Stimulated activated CD4-positive, alpha-beta T cell treated with anti-CD3 and anti-CD28 coated beads, Interleukin-1b, Interleukin-23, amount 100 ng/mL, for 24 hours (primary cell): ENCODE measurements at places on chromosomes 3 and 15.

GRCh38 chr15:58568157-58568571, 136.4 kb downstream of the LIPC start:
- DNase-seq: no peak

DNA sequence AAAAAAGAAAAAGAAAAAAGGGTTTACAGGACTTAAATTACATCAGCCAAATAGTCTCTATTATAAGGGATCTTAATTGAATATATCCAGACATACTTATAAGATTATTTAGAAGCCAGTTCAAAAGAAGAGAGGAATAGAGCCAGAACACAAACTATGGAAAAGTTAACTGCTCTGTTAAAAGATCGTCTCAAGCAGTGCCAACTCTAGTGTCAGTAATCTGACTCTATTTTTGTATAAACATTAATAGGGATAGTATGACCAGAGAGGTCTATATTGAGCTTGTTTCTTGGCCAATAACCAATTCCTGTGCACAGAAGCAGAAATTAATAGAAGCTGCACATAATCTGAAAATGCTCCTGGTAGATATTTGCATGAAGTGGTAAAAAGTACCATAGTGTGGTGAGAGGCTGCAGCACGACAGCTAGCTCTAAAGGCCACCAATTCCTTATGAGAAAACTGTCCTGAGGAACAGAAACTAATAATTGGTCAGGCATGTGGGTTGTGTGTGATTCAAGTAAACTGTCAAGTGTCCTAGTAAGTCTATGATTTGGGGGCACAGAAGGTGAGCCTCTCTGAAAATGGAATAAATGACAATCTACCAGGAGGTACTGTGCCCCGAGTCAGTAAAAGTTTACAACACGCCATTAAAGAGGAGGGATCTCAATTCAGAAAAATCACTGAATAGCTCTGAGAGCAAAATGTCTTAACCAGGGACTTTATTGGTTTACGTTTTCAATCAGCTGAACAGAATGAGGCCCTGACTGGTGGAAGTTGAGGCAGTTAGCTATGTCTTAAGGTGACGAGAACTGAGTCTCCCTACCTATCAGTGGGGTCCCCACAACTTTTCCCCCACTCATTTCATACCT, 51.5 kb upstream of the NANOGP8 start:
- DNase-seq: no peak

DNA sequence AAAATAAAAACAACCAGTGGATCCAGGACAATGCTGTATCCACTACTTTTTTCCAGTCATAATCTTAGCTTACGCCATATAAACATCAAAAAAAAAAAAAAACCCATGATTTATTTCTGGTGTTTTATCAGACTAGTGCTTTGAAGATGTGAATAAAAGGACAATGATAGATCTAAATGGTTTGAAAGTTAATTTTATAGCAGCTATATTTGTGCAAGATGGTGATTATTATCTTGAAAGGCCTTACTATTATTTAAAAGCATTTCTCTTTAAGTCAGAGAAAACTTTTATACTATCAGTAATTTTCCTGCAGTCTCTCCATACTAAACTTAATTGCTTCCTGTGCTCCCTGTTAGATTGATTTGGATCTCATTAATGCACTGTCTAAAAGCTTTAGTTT, 670.3 kb downstream of the TBL1XR1 start:
- no peak for DNase-seq

- DNase-seq: no peak
Measured at GRCh38 chr3:157544501-157545130, 41.4 kb upstream of the VEPH1 start.

GRCh38 chr15:70627734-70628548, 135.4 kb downstream of the UACA start:
- DNase-seq: no peak

DNA sequence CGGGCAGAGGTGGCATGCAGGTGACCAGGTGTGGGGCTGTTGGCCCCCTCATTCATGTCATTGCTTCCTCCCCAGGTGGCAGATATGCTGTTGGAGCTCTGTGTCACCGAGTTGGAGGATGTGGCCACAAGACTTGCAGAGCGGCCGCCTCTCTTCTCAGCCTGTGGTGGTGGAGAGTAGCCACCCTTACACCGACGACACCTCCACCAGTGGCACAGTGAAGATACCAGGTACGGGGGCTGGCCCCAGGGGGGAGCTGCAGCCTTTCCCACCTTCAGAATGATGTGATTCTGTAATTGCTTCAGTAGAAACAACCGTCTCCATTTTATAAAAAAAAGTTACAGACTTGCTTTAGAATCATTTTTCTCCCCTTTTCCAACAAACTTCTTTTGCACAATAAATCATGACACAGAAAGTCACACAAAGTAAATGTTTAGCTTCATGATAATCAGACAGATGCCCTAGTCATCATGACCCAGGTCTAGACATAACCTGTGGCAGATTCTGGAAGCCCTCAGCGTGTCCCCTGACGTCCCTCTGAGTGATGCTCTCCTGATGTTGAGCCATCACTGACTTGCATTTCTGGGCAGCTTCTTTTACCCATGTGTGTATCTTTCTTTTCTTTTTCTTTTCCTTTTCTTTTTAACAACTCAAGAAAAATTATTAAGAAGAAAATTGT, 76.0 kb upstream of the FAN1 start:
- DNase-seq: no peak

GRCh38 chr3:97901313-97902248, 70.7 kb downstream of the RIOX2 start:
- DNase-seq: no peak

DNA sequence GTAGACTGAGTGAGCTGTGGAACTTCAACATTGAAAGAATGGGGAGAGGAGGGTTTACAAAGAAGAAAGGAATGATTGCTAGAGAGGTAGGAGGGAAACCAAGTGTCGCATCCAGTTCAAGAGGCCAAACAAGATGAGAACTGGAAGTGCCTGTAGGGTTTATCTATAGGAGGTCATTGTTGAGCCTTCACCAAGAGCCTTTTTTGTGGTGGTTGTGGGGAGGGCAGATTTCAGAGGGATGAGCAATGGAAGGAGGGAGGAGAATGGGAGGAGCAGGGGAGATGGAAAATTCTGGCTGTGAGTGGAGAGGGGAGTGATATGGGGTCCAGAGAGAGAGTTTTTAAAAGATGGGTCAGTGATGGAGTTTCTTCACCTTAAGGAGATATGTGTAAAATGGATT, 8.5 kb downstream of the PDIA5 start:
- no peak for DNase-seq

DNA sequence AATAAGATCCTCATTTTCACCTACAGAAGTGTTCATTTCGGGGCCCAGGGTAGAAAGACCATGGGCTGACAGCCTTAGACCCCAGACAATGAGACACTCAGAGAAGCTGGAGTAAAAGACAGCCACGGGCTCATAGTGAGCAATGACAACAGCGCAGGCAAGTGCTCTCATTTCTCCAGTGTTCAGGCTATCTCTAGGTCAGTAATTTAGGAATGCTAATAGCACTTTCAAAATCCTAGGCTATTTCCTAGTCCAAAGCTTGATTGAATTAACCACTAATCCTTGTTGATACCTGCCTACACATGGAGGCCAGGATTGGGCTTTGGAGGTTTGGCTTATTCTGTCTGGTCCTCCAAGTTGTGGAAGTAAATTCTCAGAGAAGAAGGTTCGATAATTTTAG, 44.4 kb downstream of the FBN1 start:
- no peak for DNase-seq

DNA sequence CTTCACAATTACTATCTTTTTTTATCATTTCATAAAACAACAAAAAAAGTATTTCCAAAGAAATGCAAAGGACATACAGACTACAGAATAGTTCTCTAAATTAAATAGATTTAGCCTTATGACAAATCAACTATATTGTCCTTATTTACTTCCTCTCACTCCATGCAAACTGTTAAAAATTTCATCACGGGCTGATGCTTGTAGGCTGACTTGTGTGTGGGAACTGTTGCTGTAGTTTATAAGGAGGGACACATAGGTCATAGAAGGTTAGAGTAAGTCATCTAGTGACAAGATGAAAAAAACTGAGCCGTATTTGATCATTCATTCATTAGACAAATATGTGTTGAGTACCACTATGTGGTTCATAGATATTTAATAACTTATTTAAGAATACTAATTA, 232.5 kb upstream of the TBL1XR1 start:
- DNase-seq: no peak

DNA sequence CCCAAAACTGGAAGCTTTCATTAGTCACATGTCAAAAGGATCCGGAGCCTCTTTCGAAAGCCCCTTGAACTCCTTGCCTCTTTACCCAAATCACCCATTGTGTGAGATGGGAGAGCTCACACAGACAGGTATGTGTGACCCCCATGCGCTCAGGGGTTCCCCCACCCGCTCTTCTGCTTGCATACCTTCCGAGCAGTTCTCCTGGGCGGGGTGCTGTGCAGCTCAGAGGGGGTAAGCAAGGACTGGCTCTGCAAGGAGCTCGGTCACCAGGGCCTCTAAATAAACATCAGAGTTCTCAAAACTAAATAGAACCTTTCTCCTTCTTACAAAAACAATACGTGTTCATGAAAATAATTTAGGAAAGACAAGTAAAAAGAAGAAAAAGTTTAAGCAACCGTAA, 55.7 kb downstream of the PXYLP1 start:
- no peak for DNase-seq

DNA sequence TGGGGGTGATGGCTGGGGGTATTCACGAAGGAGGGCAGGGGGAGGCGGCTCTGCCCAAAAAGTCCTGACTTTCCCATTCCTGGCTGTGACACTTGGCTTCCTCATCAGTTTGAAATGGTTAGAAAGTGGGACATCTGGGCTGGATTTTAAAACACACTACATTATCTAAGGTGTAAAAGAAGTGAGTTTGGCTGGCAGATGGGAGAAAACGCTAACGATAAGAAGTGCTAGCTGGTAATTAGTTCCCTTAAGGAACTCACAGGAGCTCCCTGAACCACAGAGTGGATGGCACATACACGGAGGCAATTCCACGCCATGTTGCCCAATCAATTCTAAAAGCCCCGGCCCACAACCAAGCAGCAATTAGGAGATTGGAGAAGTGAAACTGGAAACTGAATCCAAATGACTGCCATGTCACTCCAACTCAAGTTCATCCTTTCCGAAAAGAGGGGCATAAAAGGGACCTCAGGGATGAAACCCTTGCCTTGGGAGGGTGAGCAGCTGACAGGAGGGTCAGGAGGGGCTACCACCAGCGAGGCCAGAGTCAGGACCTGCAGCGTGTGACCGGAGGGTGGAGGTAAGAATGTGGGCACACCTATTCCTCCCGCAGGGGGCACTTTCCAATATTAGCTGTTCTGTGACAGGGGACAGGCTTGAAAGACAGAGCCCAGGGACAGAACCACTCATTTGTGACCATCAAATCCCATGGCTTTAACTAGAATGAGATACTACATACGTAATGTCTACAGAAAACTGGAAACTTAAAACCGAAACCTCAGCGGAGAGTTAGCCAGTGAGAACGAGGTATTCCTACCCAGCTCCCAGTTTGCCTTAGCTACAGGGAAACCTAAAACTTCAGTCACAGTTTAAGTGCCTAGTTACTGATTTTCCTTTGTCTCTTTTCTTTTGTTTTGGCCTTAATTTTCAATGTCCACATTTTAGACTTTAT, 95.3 kb upstream of the OXTR start:
- DNase-seq: no peak

DNA sequence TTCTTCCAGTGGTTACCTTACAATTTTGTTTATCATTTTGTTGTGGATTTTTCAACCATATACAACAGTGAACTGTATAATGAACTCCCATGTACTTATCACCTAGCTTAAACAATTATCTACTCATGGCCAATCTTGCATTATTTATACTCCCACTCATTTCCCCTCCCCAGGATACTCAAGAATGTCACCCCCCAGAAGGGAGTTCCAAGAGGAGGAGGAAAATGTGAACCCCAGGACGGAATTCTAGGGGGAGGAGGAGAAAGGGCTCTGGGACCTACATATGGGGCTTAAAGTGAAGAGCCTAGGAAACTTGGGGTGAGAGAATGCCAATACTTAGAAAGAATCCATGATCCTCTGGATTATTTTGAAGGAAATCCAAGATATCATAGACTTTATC, 59.3 kb downstream of the TSC22D2 start:
- DNase-seq: no peak

GRCh38 chr3:10583798-10584708, 78.7 kb upstream of the ATP2B2 start:
- no peak for DNase-seq

DNA sequence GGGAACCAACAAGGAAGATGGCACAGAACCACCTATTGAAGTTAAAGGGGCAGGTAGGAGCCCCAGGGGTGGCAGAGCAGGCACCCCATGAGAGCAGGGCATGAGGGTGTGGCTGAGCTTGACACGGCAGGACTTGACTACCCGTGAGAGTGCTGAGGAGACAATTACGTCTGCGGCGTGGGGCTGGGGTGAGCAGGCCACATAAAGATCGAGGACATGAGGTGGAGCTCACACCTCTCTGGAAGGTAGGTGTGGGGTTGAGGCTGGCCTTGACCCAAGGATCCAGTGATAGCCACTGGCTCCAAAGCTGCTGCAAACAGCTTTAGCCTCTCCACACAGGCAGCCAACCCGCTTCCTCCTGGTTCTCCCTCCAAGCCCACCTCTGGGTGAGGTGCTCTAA, 64.5 kb downstream of the PCSK6 start:
- DNase-seq: no peak

DNA sequence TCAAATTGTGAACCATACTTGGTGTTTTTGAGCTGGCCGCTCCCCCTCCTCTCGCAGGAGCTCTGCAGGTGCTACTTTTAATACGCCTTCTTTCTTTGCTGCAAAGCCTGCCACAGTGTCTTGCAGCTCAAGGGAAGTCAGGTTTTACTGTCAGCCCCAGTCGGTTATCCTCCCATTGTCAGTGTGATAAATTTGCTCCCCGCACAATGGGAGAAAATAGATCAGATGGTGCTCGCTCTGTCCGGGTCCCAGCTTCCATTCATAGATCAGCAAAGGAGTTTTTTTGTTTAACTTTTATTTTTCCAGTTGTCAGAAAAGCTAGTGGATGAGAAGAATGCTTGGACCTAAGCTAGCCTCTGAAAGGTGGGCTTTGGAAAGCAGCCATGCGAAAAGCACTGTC, 207.7 kb downstream of the RYR3 start:
- no peak for DNase-seq

DNA sequence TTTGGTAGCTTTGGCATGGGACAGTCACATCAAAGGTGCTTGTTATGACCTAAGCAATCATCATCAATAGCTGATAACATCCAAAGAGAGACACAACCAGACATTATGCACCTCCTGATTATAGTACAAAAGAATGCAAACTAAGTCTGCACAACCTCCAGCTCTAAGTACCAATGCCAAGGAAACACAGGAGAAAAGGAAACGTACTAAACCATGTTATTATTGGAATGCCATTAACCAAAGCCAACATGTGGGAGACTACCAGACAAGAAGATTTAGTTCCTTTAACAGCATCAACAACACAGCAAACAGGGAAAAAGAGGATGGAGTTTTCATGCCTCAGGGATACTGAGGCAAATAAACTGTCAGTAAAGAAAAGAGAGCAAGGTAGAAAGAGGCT, 61.4 kb downstream of the CD47 start:
- DNase-seq: no peak
